NCI-H2029 treated with DMSO at 0.1 percent for 48 hours (cell line): ENCODE measurements at places on chromosomes 16 and 17.

DNA sequence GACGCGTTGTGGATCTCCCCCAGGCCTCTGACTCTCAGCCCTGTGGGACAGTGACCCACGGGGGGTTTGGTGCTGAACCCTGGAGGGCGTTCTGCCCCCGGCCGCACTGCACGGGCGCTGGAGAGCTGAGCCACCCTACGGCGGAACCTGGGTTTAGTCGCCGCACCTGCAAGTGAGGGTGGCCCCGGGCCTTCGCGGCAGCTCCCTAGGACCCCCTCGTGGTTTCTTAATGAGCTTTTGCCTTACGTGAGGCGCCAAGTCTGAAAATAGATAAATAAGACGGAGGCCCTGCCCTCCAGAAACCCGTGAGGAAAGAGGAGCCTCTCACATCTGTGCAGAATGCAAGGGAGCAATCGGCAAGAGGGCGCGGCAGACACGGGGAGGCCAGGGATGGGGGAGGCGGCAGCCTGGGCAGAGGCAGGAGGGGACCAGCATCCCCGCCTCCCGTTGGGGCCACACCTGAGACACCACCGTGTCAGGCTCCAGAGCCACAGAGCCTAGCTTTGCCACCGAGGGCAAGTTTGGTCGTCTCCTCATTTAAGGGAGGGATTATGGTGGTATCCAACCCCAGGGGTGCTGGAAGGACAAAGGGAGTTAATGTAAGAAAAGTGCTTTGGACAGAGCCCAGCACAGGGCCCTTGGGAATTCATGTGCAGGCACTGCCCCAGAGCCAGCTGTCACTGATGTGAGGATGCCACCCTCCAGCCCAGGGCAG, 153.2 kb upstream of the CHMP6 start:
- DNase-seq, result no peak

DNA sequence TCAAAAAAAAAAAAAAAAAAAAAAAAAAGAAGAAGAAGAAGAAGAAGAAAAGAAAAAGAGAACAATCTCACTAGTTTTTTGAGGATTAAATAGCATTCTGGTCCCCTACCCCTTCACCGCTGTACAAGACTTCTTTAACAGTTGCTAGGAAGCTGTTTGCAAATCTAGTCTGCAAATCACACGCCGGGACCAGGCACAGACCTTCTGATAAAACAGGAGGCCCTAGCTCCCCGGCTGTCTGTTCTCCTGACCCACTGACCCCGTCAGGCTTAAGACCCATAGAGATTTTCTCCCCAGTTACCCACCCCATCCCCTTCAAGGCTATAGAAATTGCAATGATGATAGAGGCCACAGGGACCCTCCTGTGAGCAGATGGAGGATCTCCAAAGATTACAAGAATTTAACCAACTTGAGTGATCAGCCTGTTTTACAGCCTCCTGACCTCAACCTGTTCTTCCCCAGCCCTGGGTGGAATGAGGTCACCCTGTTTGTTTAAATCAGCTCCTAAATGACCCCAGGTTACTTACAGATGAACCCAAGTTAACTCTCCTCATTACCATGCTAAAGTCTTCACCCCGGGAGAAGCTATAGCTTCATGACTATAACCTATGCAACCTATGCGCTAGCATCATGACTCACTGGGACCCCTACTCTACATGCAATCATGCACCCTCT, 11.8 kb upstream of the SULT1A1 start:
- no peak for DNase-seq

GRCh38 chr17:39486242-39486641, 25.0 kb downstream of the CDK12 start:
- DNase-seq, result no peak

- DNase-seq, result no peak
These were observed 71.6 kb downstream of the C17orf67 start for GRCh38 chr17:56762144-56762543.

- peak; percentile 98 for DNase-seq
These were observed 21.1 kb upstream of the TMC5 start for GRCh38 chr16:19396555-19397011.

DNA sequence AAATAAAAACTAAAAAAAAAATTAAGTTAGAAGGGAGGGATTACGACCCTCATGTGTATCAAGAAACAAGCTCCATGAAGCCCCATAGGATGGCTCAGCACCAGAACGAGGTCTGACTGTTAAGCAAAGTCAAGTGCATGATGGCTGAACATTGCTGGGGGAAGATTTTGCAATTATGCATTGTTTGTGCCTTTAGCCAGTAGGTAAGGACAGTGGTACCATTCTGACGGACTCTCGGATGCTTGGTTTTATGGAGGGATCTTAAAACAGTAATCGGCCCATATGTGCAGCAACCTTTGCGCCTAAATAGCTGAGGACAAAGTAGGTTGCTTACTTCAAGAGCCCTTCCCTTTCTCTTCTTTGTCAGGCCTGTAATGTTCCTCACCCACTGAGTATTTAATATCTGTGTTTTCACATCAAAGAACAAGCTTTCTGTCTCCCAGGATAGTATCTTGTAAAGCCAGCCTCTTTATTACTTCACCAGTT, 186.0 kb downstream of the WWOX start:
- no peak for DNase-seq

DNA sequence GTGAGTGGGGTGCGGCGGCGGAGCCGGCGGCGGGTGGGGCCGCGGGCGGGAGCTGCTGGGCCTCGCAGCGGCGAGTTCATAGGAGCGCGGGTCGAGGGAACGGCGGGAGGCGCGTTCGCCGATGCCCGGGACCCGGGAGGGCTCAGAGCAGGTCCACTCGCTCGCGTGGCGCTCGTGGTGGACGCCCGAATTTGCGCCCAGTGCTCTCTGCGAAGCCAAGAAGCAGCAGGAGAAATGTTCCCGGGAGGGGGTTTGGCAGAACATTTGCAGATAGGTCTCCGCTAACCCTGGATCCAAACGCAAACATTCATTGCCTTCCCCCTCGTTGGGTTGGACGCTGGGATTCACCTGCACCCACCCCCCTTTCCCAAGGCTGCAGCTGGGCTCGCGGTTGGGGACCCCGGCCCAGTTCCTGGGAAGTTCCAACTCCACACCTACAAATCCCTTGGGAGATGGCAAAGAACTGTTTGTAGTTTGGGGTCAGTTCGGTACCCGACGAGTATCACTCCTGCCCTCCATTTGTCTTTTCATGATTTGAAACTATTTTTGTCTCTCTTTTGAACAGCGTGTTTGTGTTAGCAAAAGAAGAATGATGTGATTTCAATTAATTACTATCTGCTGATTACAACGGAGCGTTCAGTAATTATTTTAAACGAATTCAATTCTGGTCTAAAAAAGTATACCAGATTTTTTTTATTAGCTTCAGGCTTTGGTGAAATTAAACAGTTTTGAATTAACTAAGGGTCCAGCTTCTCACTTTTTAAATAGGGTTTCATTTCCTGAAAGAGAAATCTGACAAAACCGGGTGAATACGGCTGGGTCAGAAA, 2.3 kb downstream of the NTN1 start:
- no peak for DNase-seq

GRCh38 chr17:45311760-45312476, 4.9 kb downstream of the MAP3K14 start:
- DNase-seq, result peak; percentile 47

- no peak for DNase-seq
These were observed 20.0 kb downstream of the USP32 start for GRCh38 chr17:60371818-60372510.

DNA sequence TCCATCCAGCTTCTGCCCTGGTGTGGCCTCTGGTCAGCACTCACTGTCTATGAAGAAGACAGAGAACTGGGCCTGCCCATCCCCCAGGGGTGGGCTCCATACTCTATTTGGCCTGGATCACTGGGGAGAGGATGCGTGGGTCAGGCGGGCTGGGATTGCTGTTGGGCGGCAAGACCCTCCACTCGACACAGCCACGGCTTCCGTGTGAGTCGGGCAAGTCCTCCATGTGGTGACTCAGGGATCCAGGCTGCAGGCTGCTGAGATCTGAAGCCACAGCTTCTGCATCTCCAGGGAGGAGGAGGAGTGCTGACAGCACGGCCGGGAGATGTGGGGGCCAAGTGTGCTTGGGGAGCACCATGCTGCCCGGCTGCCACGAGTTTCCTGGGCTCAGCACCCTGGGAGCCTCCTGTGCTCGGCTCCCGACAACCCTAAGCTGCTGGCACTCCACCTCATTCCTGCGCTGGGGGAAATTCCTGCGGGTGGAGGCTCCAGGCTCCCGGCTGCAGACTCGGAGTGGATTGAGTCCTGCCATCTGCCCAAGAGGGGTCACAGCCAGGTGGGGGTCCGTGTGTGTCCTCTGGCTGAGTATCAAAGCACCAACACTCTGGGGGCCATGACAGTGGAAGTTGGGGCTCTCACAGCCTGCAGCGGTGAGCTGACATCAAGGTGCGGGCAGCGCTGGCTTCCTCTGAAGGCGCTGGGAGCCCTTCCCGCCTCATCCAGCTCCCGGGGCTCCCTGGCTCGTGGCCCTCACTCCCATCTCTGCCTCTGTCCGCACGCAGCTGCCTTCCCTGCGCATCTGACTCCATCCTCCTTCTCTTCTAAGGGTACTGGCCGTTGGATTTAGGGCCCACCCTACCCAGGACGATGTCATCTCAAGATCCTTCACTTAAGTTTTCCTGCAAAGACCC, 24.4 kb upstream of the CBFA2T3 start:
- DNase-seq, result no peak

GRCh38 chr16:70753228-70753627, 47.7 kb downstream of the VAC14 start:
- DNase-seq, result no peak

DNA sequence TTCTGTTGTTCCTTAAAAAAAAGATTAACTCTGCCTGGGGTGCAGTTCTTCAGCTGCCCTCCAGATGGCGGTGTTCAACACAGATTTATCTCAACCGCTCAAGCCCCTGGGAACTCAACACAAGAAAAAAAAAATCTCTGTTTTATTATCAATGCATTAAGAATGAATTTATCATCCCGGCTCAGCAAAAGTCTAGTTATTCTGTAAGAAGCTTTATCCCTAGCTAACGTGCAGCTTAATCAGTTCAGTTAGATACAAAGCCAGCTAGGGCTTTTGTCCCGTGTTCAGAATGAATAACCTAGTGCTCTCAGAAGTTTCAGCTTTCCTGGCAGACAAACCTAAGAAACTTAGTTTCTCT, 475.9 kb upstream of the CCL2 start:
- DNase-seq, result peak; percentile 36

DNA sequence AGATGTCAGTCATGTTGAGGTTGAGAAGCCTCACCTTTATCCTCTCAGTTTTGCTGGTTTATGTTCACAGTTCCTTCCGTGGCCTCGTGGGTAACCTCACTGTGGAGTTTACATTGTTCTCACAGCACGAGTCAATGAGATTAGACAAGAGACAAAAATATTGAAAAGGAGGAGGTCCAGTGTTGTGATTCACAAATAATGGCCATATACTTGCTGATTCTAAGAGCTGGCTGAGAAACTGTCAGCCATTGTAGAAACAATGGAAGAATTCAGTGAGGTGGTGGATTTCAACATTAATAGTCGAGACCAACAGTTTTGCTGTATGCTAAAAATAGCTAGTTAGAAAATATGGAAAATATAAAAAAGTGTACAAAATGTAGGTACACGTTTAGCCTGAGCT, 176.4 kb upstream of the WSCD1 start:
- no peak for DNase-seq

DNA sequence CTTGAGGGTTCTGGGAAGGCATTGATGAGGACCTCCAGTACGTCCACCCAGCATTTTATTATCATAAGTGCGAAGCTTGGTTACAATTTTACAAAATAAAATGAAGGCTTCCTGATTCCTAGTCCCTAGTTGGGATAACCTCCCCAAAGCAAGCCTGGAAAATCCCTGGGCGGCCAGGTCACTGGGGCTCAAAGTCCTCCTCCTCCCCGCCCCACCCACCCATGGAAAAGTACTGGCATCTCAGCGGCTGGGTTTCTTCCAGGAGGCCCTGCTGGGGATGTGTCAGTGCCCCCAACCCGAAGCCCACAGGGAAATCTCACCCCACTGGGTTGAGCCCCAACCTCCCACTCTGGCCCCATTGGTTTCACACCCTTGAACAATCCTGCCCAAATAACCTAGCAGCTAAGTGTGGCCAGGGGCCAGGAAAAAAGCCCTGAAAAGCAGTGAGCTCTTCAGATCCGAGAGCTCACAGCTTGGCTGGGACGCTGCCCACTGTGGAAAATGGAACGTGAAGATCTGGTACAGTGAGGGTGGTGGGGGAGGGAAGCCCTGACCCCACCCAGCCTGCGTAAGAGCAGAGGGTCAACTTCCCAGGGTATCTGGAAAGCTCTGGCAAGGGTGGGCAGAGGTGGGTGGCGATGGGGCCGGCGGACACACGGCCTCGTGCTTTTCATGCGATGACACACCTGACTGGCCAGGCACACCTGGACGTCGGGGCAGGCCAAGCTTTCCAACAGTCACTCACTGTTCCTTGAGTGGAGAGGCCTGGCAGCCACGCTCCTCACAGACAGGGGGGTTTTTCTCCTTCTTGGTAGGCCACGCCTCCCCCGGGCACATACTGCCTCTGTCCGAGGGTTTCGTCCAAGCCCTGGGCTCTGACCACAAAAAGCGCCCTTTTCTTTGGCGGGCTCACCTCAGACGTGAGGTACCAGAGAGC, 324.5 kb downstream of the SOX9 start:
- no peak for DNase-seq

GRCh38 chr17:21539146-21539545, 153.2 kb upstream of the KCNJ18 start:
- DNase-seq, result no peak

DNA sequence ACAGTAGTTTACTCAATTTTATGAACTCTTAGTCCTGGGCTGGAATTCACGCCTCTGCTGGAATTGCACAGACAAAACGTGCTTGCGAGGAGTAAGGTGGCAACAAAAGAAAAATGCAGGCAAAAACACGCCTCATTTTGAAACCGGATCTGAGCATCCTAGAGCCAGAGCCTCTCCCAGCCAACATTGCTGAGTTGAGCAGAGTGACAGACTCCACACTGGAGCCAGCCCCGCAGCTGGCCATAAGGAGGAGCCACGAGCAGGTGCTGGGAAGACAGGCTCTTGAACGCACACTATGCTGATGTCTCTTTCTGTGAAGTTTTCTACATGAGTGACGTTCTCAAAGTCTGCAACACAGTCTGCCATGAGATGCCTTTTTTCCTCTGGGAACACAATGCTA, 14.6 kb upstream of the HSBP1 start:
- DNase-seq, result no peak

GRCh38 chr17:1487939-1488825, 4.3 kb downstream of the MYO1C start:
- DNase-seq, result no peak

DNA sequence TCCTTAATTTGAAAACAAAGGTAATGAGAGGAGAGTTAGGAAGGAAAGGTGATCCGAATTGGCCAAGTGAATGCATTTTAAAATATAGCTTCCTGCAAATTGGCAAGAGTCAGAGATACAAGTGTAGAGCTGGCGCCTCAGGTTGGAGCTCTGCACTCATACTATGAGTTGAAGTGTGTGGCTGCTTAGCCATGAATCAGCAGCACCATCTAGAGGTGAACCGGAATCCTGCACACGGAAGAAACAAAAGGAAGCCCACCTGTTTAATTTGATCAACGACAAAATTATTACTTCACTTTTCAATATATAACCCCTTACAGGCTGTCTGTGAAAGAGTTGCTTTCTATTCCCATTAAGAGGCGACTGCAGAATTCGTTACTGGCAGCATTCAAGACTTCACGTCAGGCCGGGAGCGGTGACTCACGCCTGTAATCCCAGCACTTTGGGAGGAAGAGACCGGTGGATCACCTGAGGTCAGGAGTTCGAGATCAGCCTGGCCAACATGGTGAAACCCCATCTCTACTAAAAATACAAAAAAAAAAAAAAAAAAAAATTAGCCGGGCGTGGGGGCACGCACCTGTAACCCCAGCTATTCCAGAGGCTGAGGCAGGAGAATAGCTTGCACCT, 1253.7 kb upstream of the CDH8 start:
- DNase-seq, result peak; percentile 8
